Type B pancreatic cell (in vitro differentiated cells): ENCODE measurements at places on chromosomes 16 and 17.

- DNase-seq: no peak
Observed at GRCh38 chr16:3044708-3045107, 1.7 kb upstream of the MMP25 start.

- DNase-seq: no peak
Observed at GRCh38 chr16:12763517-12763916, 40.2 kb downstream of the CPPED1 start.

GRCh38 chr17:44132275-44132821 lies 8.9 kb upstream of the HDAC5 start:
- no peak for DNase-seq

- DNase-seq: no peak
Observed at GRCh38 chr16:4290236-4290830, 17.5 kb upstream of the TFAP4 start.

- DNase-seq: no peak
Observed at GRCh38 chr16:73019457-73020362, 28.2 kb downstream of the ZFHX3 start.

- DNase-seq: no peak
Observed at GRCh38 chr16:48317614-48318315, 67.4 kb downstream of the SIAH1 start.

GRCh38 chr17:76543826-76544545 lies 4.1 kb downstream of the PRCD start:
- no peak for DNase-seq

GRCh38 chr16:79392081-79392480 lies 208.5 kb downstream of the MAF start:
- DNase-seq: no peak

- DNase-seq: no peak
Observed at GRCh38 chr16:58123896-58124600, 5.1 kb downstream of the CFAP20 start.

DNA sequence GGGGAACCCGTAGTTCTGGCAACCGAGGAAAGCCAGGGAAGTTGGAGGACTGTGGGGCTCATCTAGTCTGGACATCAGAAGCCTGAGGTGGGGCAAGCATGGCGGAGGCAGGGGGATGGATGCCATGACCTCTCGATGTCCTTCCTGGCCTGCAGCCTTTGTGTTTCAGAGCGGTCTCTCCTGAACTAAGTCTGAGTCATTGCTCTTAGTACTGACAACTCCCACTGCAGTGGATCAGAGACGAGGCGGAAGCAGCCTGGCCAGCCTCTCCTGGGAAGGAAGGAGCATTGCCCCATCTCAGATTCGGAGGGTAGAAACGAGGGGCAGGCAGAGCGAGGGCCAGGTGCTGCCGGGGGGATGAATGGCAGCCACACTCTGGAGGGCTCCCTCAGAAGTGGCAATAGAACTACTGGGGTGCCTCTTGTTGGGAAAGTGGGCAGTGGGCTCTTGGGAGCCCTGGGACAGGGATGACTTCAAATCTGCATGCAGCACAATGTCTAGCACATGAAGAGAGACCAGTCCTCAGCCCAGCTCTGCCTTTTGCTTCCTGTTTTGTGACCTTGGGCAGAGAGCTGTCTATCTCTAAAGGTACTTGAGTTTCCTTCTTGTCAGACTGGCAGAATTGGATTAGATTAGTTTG lies 3.6 kb upstream of the STAC2 start:
- DNase-seq: no peak
